ENCODE measurements at places on chromosomes 3 and 15.

- no peak for DNase-seq
These were observed 13.1 kb upstream of the ALCAM start for GRCh38 chr3:105353485-105354161.

DNA sequence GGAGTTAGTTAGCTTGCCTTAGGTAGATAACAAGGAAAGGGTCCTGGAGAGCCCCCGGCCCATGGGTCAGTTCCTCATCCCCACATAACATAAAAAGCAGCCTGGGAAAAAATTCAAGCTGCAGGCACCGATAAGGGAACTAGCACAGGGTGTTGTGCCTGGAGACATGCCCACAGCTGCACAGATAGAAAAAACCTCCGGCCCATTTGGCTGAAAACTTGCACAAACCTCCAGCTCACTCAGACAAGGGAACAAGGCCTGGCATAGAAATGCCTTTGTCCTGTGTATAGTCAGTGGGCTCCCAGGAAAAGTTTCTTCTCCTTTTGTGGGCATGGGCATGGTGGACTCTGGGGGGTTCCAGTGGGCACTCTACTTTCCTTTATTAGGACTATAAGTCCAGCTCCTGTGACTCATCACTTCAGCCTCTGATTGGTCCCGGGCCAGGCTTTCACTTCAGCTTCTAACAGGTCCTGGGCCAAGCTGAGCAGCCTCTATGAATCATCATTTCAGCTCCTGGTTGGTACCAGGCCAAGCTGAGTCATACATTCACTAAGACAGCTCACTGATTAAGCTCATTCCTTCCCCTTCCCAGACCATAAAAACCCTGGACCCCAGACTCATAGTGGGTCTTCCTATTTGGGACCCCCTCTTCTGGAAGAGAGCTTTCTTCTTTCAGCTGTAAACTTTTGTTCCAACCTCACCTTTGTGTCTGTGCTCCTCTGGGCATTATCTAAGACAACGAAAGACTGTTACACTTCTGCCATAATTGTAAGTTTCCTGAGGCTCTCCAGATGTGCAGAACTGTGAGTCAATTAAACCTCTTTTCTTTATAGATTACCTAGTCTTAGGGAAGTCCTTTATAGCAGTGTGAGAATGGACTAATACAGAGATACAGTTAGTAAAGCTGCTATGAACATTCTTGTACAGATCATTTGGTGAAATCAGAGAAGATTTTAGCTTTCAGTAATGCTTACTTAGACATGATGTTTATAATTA is 348.0 kb upstream of the DPPA4 start:
- DNase-seq, result peak; percentile 85

GRCh38 chr3:43194490-43195114 is 88.7 kb upstream of the POMGNT2 start:
- no peak for DNase-seq

GRCh38 chr3:66390013-66390412 is 110.8 kb downstream of the LRIG1 start:
- DNase-seq, result no peak

GRCh38 chr15:88454867-88455810 is 12.0 kb downstream of the MRPL46 start:
- peak; percentile 17 for DNase-seq

Measured in AG04449 (cell line).